ENCODE measurements at places on chromosomes 11 and 22. TPM values are rescaled to one million over a fixed set of nuclear protein-coding genes. Genes with fewer than 3 reads are reported as not detected.

Gene NPAS4
- total RNA-seq = not detected

Gene MS4A3
- not detected for total RNA-seq

Gene LARGE1
- total RNA-seq = 93.8 TPM

Gene HOATZ
- total RNA-seq = not detected

Gene HEPHL1
- total RNA-seq = 0.06 TPM

Gene NLRP14
- 0.25 TPM for total RNA-seq

Gene MRGPRX4
- not detected for total RNA-seq

Gene SAA1
- total RNA-seq = 8.0 TPM

Data from mucosa of descending colon (tissue), 3 donors.